AG04449 (cell line): ENCODE measurements at places on chromosomes 2 and 18.

DNA sequence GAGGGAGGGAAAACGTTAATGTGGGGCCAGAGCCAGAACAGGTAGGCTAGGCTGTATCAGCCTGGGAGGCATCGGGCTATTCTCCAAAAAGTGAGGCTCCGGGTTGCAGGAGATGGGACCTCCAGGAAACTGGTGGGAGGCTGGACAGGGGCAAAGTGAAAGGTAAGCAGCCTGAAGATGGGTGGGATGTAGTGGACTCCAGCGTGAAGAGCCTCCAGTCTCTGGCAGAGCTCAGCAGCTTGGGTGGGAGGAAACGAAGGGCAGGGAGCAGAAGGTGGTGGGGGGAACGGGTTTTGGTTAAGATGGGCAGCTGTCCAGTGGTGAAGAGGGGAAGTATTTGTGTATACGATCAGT, 3.1 kb upstream of the EMX1 start:
- DNase-seq = no peak

DNA sequence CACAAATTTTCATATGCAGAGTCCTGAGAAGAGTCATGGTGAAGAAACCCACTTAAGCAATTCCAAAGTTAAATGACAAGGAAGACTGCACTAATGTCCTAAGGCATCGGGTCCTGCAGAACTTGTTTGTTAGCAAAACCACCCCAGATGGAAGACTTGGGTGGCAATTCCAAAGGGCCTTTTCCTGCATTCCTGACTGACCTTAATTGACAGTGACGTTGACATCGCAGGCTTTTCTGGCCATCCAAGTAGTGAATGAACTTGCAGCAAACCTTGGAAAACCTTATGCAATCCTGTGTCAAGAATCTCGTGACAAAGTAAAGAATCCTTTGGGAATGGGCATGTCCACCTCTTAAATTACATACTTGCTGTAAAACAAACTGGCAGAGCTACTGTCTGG, 112.5 kb upstream of the SH3BP4 start:
- no peak for DNase-seq

DNA sequence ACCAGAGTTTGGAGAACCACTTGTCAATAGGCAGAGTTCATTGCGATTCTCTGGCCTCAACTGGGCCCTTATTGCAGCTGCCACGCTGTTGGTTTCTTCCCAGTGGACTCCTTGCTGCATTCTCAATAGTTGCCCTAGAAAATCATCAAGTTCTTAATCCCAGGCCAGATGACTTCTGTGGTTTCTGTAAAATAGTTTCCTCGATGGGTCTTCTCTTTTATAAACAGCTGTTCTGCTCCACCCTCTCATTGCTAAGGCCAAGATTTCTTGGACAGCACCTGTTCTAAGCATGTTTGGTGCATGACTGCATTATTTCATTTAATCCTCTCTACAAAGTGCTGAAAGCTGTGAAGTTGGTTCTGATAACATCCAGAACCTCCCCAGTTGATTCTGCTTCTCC, 131.0 kb downstream of the BCL2L11 start:
- no peak for DNase-seq

- DNase-seq = peak; percentile 33
Observed at GRCh38 chr18:47215554-47216138, 35.8 kb downstream of the SKOR2 start.

DNA sequence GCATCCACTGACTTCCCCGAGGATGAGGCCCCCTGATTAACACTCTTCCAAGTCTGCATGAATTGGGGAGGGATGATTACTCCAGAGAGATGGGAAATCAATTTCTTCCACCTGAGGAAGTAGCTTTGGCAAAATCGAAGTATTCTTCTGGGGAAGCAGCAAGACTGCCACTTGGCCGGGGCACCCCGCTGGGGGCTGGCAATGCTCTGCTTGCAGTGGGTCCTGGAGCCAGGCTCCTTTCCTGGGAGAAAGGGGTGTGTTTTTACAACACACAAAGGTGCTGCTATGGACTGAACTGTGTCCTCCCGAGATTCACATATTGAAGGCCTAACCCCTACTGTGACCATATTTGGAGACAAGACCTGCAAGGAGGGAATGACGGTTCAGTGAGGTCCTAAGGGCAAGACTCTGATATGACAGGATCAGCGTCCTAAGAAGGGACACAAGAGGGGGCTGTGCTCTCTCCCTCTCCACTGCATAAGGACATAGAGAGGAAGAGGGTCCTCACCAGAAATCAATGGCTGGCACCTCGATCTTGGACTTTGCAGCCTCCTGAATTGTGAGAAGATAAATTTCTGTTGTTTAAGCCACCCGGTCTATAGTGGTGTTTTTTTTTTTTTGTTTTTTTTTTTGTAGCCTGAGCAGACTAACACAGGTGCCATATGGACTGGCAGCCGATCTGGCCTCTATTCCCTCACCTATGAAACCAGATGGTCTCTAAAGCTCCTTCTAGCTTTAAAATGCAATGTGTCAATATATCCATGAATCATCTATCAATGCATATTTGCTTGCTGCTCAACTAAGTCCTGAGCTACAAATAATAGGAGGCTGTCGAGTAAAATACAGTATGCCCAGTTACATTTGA, 3.6 kb upstream of the SMARCAL1 start:
- DNase-seq = no peak

DNA sequence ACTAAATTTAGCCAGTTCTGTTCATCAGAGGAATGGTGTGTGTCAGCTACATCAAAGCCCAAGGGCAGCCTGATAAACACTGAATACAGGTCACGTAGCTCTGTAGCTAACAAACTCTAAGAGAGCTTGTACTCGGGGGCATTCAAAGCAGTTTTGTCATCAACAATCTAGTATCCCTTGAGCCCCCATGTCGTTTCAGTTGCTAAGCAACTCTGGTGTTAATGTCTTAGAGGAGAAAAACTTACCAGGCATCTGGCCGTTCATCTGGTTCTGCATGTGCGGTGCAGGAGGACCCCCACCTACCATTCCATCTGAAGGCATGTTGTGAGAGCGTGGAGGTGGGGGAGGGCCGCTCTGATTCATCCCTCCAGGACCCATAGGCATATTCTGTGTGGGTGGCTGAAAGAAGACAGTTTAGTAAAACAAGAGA, 33.1 kb downstream of the SS18 start:
- no peak for DNase-seq

DNA sequence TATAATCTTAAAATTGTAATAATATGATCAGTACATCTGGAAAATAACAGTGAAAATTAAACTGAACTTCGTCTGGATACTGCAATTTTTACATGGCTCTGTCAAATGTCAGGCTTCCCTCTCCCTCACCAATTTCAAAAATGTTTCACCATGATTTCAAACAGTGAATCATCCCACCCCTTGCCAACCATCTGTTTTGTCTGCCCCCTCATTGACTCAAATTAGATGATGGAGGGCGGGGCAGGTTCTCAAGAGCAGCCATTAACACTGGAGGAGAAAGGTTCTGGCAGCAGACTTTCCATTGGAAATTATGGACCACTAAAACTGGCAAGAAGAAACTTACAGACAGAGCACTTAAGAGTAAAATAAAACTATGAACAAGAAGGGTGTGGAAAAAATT, 1195.7 kb upstream of the ZEB2 start:
- no peak for DNase-seq

- DNase-seq = no peak
Observed at GRCh38 chr2:158197940-158198339, 96.3 kb downstream of the UPP2 start.
